ENCODE measurements at places on chromosomes 3 and 15.

DNA sequence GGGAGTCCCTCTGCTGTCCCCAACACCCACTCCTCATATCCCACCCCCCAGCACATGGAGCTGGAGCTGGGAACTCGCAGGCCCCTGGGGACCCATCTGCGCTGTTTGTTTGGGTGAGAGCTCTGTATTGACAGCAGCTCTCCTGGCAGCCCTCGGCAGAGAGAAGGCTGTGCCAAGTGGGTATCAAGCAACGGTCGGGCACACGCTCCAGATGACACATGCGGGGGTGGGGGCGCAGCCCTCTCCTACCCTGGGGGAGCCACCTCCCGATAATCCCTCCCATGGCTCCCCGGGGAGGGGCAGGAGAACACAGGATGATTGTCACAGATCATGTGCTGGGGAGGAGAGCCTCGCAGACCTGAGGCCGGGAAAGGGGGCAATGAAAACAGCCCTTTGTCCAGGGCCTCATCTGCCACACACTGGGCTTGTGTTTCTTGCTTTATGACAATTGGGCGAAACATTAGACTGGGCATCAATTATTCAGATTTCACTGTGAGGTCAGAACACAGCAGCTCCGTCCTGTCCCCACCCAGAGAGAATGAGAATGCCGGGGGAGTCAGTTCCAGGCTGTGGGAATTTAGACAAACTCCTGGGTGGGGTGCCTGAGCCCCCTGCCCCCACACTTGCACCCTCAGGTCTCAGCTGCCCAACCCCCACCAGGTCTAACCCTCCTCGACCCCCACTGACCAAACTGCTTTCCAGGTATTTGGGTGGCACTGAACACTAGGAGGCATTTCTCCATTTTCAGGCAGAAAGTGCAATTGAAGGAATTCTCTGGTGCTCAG, 46.4 kb upstream of the KLF13 start:
- DNase-seq = no peak

DNA sequence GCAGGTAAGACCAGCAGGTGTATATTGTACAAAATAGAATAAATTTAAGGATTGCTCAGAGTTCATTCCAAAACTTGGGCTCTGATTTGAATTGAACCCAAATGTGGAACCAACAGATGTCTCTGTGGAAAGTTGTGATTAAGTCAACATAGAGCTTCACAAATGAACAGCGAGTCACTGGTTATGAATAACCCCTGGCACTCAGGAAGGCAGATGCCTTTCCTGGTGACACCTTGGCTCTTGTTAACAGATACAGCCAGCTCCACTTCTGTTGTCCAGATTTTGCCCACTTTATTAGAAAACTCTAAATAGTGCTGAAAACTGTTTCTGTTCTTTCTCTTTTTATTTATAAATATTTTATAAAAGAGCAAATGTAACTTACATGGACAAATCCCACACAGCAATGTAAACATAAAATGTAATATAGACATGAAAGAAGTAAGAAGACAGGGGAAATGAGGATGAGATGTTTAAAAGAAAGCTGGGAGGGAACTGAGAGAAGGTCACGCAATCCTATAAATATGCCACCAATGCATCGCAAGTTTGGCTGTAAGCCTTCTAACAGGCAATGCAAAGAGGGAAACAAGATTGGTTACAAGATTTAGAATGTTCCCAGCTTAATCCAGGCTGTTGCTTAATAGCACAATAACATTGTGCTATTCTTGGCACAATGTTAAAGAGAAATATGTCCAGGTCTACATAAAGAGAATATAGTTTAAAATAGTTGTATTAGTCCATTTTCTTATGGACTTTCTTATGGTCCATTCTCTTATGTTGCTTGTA, 495.5 kb downstream of the TAFA4 start:
- no peak for DNase-seq

- no peak for DNase-seq
Measured at GRCh38 chr15:68426116-68426515, 5.8 kb downstream of the ITGA11 start.

DNA sequence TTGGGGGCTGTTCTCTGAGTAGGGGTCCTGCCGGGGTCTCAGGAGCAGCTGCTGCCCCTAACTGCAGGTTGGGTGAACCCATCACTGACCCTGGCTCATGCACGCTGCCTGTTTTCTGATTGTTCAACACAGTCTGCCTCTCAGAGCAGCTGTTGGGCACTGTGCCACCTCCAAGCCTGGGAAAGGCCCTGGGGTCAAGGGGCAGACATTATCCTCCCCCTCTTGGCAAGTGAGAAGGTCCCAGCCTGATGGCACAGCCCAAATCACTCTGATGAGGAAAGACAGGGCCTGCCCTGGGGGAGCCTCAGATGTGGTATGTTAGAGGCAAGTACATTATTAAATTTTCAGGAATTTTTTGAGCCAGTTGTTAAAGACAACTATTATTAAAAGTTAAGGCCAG, 14.1 kb upstream of the GNAT1 start:
- no peak for DNase-seq

DNA sequence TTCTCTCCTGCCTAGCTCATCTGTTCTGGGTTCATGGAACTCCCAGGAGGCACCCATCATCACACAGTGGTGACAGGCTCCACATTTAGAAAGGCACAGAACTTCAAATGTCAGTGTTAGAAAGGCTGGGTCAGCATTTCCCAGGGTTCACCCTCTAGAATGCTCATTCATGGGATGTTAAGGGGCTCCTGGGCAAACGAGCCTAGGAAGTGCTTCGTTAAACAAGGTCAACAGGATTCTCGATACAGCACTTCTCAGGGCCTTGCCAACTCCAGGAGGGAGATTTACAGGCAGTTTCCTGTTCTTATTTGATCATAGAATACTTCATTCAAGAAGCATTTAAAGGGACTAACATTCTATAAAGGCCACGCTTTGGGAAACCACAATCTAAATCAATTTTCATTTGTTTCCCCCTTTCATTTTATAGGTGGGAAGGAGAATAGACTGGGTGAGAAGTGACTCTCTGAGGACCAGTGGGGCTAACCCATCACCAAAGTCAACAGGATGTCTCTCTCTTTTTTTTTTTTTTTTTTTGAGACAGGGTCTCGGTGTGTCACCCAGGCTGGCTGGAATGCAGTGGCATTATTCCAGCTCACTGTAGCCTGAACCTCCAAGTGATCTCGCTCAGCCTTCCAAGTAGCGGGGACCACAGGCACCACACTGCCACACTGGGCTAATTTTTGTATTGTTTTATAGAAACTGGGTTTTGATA, 14.3 kb downstream of the IGDCC4 start:
- DNase-seq = peak; percentile 43

GRCh38 chr15:36885771-36886170, 214.6 kb downstream of the MEIS2 start:
- no peak for DNase-seq

GRCh38 chr15:57306161-57306943, 70.0 kb upstream of the CGNL1 start:
- peak; percentile 71 for DNase-seq
